ENCODE measurements at places on chromosomes 13 and 19.

- no peak for DNase-seq
These were observed 14.4 kb downstream of the EPS15L1 start for GRCh38 chr19:16457195-16457953.

DNA sequence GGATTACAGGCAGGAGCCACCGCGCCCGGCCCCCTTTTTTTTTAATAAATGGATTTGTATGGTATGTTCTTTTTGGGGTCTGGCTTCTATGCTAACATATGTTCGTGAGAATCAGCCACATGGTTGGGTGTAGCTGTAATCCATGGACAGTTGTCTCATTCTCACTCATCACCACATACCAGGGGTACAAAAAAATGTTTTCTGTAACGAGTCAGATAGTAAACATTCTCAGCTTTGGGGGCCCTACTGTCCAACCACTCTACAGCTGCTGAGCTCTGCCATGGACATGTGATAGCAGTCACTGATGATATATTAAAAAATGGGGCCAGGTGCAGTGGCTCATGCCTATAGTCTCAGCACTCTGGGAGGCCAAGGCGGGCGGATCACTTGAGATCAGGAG lies 5.1 kb upstream of the RETN start:
- DNase-seq = no peak

GRCh38 chr13:38167164-38167822 lies 182.4 kb upstream of the UFM1 start:
- no peak for DNase-seq

- no peak for DNase-seq
These were observed 1690.7 kb downstream of the UQCRFS1 start for GRCh38 chr19:27522223-27522622.

GRCh38 chr13:110630566-110631119 lies 15.3 kb downstream of the NAXD start:
- DNase-seq = no peak

DNA sequence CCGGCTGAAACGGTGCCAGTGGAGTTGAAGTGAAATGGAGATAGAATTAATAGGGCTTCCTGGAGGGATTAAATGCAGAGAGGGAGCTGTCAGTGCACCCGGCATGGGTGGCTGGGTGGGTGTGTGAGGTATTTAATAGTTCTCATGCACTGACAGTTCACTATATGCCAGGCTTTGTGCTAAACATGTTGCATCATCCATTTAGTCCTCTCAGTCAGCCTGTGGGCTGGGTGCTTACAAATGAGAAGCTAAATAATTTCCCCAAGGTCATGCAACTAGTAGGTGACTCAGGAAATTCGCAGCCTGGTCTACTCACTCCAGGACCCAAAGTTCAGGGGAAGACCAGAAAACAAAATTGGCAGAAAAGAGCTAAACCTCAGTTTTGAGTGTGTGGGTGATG lies 63.5 kb upstream of the SPATA13 start:
- DNase-seq = no peak

GRCh38 chr13:63093907-63094469 lies 1678.3 kb upstream of the PCDH20 start:
- no peak for DNase-seq

DNA sequence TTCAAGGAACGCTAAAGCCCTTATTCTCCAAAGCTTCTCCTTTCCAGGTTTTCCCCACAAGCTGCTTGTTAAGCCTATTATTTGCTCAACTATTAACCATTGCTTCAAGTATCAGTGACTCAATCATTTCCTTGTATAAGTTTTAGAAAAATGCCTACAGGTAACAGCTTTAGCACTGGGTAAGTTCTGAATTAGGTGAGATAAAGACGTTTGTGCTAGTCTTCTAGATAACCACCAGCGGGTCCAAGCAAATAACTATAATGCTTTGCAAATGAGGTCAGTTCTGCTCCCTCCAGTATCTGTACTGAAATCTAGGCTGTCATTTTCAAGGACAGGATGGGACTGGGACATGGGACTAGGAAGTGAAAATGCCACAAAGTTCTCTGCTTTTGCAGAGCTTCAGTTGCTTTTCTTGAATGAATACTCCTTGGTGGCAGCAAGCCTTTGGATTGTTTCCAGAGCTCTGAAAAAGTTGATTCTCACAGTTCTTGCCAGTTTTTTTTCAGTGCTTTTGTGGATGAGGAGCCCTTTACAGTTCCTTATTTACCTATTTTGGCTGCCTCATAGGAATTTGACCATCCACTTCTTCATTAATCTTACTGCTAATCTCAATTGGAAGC lies 1487.7 kb downstream of the EFNB2 start:
- DNase-seq = no peak

- DNase-seq = no peak
These were observed 112.2 kb downstream of the IER2 start for GRCh38 chr19:13262450-13262849.

DNA sequence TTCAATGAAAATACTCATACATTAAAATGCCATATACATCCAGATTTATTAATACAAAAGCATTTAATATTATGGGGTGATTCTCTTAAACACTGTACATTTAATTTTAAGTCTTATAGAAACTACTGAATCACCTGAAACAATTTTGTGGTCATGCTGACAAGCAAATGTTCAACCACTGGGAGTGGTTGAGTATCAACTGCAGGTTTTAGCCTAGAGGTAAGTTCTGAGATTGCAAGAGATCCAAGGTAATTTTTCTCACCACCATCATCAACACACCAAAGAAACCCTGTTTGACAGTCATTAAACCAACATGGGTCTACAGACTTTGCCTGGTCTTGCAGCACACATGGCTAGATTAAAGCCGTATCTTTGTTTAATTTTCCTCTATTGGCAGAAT lies 196.3 kb downstream of the LHFPL6 start:
- DNase-seq = no peak

DNA sequence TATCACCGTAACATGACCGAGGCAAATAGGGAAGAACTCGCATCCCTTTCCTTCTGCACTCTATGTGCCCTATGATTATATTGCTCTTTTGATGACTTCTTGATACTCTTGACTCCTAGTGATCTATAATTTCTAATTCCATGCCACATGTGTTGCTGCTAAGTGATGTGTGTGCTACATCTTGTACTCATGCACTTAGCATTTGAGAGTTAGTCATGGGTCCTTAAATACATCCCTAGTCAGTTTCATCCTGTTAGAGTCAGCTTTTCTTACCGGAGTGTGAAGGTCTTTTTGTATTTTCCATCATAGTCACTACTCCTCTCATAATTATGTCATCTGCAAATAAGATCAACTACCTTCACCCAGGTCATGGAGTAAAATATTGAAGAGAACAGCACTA lies 30.2 kb downstream of the RXFP2 start:
- no peak for DNase-seq

GRCh38 chr13:110126391-110126961 lies 180.5 kb downstream of the COL4A1 start:
- DNase-seq = no peak

DNA sequence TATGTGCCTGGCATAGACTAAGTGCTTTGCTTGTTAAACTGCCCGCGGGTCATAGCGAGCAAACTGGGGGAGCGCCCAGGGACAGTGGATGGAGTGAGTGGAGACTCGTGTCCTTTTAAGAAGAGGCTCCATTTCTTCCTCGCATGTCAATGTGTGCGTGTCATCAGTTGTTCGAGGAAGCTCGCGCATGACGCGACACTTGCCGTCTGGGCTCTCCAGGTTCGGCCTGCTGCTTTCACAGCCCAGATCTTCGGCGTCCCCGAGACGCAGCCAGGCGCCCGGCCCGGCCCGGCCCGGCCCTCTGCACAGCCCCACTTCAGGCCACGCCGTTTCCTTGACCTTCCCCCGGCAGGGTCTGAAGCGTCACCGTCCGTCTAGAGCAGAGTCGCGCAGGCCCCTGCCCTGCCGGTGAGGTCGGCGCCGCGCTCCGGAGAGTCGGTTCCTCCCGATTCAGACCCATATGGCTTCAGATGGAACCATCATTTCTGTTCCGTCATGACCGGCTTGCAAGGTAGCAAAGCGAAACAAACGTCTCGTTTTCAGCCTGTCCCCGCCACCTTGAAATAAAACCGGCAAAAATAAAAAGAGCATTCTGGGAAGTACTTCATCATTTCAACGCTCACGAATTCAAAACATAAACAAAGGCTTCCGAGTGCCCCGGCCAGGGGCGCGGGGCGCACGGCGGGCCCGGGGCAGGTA lies 599 bp upstream of the ARHGEF7 start:
- no peak for DNase-seq

DNA sequence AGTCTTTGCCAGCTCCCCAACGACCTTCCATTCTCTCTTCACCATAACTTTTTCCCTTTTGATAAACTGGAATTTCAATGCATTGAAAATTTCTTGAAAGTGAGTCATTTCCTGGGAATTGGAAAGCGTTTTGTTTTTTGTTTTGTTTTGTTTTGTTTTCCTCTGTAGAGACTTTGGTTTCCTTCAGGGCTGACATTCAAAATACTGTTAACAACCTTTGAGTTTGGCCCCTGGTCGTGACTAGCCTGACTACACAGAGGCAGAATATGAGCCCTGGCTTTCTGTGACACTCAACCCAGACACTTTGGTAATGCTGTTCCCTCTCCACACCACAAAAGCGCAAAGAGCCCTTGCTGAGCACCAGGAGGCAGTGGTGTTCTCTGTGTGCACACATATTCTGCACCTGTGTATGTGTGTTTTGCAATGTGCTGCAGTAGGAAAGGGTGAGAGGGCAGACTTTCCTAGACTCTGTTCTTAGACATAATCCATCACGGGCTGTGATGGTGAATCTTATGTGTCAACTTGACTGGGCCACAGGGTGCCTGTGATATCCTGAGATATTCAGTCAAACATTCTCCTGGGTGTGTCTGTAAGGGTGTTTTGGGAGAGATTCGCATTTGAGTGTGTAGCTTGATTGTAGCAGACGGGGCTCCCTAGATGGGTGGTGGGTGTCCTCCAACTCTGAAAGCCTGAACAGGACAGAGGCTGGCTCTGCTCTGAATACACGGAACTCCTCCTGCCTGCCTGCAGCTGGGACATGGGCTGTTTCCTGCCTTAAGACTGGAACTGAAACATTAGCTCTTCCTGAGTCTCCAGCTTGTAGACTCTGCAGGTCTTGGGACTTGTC lies 29.5 kb upstream of the ANKRD10 start:
- no peak for DNase-seq

- no peak for DNase-seq
These were observed 7.7 kb upstream of the TBC1D4 start for GRCh38 chr13:75489502-75490263.

DNA sequence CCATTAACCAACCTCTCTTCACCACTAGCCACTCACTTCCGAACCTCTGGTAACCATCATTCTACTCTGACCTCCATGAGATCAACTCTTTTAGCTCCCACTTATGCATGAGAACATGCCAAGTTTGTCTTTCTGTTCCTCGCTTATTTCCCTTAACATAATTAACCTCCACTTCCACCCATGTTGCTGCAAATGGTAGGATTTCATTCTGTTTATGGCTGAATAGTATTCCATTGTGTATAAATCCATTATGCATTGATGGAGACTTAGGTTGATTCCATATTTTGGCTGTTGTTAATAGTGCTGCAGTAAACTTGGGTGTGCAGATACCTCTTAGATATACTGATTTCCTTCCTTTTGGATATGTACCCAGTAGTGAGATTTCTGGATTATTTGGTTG lies 30.2 kb downstream of the ZNF382 start:
- DNase-seq = no peak

GRCh38 chr13:26494571-26495195 lies 62.8 kb upstream of the WASF3 start:
- no peak for DNase-seq

GRCh38 chr19:31334849-31335624 lies 14.2 kb downstream of the TSHZ3 start:
- DNase-seq = no peak

GRCh38 chr19:38213911-38214625 lies 10.0 kb downstream of the DPF1 start:
- DNase-seq = no peak

- no peak for DNase-seq
These were observed 536.0 kb downstream of the MYO16 start for GRCh38 chr13:109165417-109165904.

DNA sequence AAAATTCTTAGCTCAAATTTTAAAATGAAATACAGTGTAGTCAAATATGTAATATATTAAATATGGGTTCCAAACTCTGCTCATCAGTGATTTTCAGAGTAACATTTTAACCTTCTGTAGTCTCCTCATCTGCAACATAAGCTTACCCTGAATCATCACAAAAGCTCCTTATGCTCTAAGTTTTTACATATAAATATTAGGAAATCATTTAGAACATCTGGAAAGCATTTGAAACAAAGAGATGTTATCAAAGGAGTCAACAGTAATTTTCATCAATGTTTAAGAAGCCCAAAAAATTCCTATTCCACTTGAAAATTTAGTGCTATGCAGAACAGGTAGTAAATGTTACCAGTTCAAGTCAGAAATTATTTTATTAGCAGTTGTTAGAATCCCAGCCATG lies 224.7 kb downstream of the DCT start:
- DNase-seq = no peak

- no peak for DNase-seq
These were observed 3.9 kb downstream of the MCOLN1 start for GRCh38 chr19:7526059-7526929.

- no peak for DNase-seq
These were observed 327.0 kb upstream of the SLITRK5 start for GRCh38 chr13:87344176-87344575.

- DNase-seq = no peak
These were observed 28.4 kb downstream of the UBAC2 start for GRCh38 chr13:99228737-99229691.

DNA sequence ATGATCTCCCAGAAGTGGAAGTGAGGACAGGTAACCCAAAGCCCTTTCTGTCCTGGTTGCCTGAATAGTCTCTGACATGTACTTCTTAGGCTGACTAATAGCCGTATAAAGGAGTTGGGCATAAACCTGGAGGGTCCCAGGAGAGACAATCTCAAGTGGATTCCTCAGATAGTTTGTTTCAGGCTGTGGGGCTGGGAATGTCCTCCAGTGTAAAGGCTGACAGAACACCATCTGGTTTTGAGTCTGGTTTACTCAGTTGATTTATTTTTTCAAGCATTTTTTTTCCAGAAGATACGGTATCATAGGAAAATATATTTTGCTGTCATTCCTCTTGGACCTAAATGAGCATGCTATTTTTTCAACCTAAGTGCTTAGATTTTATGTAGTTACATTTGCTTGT lies 15.2 kb downstream of the HTR2A start:
- DNase-seq = no peak

DNA sequence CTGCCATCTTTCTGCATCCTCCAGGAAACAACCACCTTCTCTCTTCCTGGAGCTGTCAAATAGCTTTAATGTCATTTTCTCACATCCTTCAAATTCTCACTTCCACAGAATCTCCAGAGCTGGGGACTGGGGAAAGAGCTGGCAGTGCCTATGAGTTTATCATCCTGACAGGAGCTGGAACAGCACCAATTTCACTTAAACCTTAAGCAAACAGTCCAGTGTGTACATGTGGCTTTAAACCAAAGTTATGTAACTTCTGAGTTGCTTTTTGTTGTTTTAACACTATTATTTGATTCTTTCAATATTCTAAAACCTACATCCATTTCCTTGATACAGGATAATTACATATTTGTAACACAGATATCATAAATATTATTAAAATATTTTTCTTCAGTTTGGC lies 331.5 kb upstream of the ARGLU1 start:
- DNase-seq = no peak

- DNase-seq = no peak
These were observed 4.7 kb downstream of the LENG1 start for GRCh38 chr19:54154603-54155345.
